ENCODE measurements at places on chromosomes 5 and 9. TPM values are rescaled to one million over a fixed set of nuclear protein-coding genes. Genes with fewer than 3 reads are reported as not detected.

- no peak for DNase-seq
These were observed 193.1 kb upstream of the PDE4D start for GRCh38 chr5:60086583-60086982.

DNA sequence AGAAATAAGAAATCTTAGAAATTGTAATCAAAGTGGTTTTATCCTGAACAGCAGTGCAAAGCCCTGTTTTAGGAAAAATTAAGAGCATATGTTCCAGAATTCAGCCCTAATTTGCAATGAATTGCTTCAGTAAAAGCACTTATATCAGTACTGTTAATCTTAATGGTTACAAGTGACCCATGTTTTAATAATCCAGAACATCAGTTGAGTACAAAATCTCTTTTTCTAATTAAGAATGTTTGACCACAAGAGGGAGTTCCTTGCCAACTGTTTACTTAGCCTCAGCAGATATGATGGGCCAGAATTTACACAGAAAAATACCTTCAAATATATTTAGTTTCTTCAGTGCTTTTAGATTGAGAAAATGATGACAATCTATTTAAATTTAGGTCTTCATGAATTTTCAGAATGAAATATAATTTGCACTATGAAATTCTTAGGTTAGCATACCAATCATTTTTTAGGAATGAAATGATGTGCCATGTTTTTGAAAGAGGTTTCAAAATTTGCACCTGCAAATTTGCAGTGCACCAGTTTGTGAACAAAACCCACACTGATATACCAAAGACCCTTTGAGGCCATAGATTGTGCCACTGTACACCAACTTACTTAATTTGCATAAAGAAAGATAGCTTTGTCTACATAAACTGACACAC is 926.3 kb upstream of the ARRDC3 start:
- peak; percentile 71 for DNase-seq

Gene PCDHGC5
- 1.4 TPM for total RNA-seq

DNA sequence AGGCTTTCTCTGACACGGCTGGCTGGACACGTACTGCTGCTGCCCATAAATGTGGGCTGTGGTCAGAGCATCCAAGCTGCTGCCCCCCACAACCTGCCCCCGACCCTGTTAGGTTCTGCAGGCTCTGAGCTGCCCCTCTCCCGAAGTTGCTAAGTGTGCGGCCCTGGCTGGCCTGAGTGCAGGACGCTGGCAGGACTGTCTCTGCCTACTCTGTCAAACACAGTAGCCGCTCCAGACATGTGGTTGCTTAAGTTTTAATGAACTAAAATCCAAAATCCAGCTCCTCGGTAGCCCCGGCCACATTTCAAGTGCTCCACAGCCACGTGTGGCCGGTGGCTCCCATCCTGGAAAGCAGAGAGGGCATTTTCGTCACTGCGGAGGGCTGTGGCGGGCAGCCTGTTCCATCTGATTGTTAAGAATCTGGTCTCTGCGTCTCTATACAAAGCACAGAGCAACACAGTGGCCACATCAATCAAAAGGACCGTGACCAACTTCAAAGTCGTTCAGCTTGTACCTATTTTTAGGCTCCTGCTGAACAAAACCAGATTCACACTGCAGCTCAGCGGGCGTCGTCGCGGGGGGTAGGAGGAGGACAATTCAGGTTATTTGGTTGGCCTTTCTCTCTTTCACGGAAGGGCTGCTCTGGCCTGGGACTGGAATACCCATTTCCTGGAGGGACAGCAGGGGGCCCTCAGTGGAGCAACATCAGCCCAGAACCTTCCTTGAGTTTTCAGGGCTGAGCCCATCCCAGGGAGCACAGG is 68.9 kb downstream of the PTCH1 start:
- no peak for DNase-seq

Gene MAMDC4
- total RNA-seq: 8.1 TPM

DNA sequence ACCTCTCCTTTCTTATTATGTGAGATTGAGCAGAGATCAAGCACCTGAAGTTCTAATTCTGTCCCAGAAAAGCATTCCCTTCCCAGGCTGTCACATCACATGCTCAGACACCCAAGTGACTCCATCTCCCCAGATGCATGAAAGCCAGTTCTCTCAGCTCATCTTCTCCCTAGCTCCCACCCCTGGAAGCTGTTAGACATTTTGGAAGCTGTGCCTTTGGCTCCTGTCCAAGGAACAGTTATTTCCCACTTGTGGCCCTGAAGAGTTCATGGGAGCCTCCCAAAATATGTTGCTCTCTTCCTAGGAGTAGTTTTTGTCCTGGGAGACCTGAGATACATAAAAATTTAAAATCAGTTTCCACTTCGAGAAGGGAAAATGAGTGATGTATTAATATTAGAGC is 161.4 kb upstream of the GAS1 start:
- DNase-seq: peak; percentile 42

- DNase-seq: no peak
These were observed 666 bp upstream of the TLR4 start for GRCh38 chr9:117703537-117703936.

Gene STKLD1
- total RNA-seq: 1.9 TPM

- DNase-seq: no peak
These were observed 253.8 kb downstream of the ZNF608 start for GRCh38 chr5:124492444-124493224.

- DNase-seq: no peak
These were observed 18.8 kb upstream of the STING1 start for GRCh38 chr5:139501381-139501780.

DNA sequence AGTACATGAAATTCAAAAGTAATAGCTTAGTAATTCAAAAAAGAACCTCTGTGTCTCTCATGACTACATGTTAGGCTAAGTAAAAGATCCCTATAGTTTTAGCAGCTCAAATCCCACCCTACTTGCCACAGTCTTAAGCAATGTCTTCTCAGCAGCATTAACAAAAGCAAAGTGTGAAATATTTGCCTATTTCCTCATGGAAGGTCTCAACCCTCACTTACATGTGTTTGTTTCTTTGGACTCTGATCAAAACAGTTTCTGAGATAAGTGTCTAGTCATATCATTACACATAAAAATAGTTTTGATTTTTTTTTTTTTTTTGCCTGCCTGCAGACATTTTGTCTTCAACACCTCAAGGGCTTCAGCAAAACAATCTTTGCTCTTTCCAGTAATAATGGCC is 310.5 kb downstream of the CETN3 start:
- no peak for DNase-seq

Gene CCDC180
- total RNA-seq: 8.8 TPM

DNA sequence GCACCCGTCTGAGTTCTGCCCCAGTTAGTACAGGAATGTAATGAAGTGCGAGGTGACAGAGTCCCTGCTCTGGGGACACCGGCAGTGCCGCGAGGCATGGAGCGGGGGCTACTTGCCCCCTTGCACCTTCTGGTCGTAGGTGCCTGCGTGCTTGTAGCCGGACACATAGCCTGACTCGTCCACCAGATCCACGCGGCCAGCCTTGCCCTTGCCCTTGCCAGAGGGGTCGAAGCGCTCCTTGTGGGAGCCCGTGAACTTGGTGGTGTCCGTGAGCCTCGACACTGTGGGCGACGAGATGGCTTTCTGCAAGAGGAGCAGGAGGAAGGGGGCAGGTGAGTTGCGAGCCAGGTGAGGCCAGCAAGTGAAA is 28.2 kb downstream of the TPPP start:
- DNase-seq: no peak

DNA sequence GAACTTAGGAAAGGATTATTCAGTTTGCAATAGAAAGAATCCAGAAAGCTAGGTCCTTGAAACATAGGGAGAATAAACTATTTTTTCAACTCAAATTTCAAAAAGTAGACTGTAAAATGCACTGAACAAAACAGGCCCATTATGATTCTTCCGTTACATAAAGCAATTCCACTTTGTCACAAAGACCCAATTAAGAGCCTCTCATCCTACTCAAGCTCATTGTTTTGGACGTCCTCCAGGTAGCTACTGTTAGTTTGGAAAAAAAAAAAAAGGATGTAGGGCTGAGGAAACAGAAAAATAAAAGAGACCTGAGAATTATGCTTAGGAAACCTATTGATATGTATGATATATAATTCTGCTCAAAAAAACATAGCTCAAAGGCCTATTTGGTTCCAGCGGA is 74.0 kb downstream of the DIRAS2 start:
- DNase-seq: no peak

Gene OLFML2A
- total RNA-seq: 12.2 TPM

- peak; percentile 59 for DNase-seq
These were observed 8.2 kb downstream of the DMAC1 start for GRCh38 chr9:7791394-7791793.

DNA sequence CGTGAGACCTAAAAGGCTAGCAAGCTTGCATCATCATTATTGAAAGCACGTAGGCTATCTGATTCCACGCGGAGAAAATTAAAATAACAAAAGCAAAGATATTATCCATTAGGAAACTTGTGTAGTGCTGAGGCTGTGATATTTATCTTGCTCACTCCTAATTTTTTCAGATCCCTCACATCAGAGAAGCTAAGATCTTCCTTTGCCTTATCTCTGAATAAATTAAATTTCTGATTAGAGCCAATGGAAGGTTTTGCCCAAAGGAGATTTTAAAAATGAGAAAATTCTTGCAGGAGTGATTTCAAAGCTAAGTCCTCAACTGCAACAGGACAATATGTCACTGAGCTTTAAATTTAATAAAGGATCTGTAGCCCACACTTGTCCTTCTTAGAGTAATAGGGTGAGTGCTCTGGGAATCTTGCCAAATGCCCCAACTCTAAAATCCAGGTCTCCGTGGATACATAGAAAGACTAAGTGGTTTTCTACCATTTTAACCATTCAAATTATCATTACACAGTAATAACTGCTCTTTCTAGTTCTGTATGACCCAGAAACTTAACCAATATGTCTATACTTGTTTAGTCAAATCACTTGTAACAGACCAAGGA is 295.0 kb downstream of the CAAP1 start:
- no peak for DNase-seq

Gene PTTG1
- 2.5 TPM for total RNA-seq

Gene IFNA13
- not detected for total RNA-seq

Gene ELOVL7
- 22.5 TPM for total RNA-seq

DNA sequence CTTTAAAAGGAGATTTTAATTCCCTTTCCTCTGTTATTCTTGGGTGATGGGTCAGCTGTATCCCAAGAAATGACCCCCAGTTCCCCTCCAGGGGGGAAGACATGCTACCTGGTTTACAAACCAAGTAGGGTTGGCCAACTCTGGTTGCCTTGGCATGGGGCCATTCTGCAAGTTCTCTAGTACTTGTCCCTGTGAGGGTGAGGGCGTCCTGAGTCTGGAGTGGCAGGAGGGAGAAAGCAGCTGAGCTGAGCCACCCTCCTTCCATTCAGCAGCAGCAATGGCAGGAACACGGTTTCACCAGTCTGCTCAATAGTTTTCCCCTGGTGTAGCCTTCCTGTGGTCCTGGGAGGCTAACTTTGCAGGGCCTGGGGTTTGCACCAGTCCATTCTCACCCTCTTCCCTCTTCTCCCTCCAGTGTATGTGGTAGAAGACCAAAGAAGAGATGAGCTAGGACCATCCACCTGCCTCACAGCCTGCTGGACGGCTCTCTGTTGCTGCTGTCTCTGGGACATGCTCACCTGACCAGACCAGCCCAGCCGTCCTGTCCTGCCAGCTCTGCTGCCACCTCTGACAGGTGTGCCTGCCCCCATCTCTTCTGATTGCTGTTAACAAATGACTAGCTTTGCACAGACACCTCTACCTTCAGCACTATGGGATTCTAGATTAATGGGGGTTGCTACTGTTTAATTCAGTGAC is 59.9 kb downstream of the PFDN1 start:
- DNase-seq: no peak
